ENCODE measurements at places on chromosomes 6 and 20.

DNA sequence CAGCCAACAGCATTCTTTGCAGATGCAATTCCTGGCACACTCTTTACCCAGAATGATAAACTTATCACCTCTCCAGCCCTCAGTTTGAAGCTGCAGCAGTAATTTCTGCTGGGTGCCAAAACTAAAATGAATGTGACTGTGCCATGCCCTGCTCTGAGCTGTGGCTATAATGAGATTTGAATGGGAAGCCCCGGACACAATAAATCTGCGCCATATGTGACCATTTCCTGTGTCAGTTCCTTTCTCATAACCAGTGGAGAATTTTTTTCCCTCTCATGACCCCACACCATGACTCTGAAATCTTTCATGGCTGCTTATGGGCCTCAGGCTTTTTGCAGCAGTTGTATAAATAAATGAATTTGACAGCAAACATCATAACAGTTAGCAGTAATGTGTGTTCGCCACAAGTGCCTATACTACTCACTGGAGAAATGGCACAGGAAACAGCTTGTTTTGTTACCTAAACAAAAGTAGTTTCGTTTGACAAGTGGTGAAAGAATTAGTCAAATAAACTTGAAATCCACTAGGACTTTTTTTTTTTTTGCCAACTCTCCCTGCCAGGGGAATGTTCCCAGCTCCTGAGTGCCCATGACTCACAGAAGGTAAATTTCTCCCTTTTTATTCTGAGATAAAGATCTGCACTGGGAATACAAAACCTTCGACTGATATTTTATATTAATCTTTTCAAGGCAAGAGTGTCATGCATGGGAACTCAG lies 408.4 kb downstream of the PKHD1 start:
- no peak for DNase-seq

DNA sequence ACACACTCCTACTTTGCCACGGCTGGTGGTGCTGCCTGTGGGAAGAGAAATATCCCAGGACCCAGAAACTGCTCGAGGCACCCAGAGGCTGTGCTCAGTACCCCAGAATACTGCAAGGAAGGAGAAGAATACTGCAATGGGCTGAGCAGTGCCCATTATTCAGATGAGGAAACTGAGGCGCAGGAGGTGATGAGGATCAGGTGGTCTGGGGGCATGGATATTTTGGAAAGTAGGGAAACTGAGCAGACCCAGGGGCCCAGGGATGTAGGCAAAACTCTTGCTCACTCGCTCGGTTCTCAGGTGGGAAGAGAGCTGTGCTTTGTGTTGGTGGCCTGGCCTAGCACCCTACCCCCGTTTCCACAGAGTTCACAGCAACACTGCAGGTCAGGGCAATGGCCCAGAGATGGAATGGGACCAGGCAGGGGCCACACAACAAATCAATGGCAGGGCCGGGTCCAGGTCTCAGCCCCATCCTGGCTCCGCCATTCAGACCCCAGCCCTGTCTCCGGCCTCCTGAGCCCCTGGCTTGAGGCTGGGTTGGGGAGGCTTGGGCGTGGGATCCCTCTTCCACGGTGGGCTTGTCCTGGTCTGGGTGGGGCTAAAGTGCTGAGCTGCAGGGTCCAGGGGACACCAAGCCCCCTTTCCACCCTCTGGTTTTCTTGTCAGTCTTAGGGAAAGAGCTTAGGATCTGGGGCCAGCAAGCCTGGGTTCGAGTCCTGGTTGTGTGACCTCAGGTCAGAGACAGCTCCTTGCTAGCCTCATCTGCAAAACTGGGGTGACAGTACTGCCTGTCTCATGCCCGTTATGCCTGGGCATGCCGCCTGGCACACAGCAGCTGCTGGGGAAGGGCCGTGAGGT lies 33.9 kb downstream of the SUN5 start:
- DNase-seq: no peak

- no peak for DNase-seq
Observed at GRCh38 chr6:6783721-6784120, 195.2 kb downstream of the LY86 start.

- no peak for DNase-seq
Observed at GRCh38 chr6:16064671-16065072, 64.2 kb upstream of the MYLIP start.

DNA sequence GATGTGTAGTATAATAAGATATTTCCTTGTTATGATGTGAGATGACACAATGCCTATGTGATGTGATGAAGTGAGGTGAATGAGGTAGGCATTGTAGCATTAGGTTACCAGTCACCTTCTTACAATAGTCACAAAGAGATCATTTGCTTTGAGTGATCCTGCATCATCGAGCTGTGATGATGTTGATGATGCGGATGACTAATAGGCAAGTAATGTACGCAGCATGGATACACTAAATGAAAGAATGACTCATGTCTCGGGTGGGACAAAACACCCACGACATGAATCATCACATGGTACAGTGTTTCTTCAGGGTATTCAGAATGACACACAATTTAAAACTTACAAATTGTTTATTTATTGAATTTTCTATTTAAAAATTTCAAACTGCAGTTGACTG lies 806.3 kb upstream of the GJE1 start:
- no peak for DNase-seq

- DNase-seq: no peak
Observed at GRCh38 chr6:21931641-21932335, 338.2 kb downstream of the SOX4 start.

GRCh38 chr20:17520583-17520982 lies 10.6 kb downstream of the BFSP1 start:
- DNase-seq: no peak

DNA sequence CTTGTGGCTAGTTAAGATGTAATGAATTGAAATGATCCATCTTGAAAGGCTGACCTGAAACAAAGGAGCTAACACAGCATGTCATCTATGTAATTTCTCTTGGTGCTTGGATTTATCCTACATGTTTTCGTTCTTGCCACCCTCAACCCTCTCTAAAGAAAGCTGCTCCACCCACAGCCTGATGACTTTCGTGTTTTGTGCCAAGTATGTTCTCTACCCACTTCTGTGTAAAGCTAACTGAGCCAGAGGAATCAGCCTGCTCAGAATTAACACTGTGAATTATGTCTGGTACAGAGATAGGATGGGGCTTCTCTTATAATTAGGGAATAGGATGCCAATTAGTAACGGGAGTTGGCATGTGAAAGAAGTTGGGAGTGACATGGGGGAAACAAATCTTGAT lies 67.9 kb upstream of the MLIP start:
- DNase-seq: no peak

- DNase-seq: no peak
Observed at GRCh38 chr20:39376788-39377187, 414.6 kb downstream of the DHX35 start.

DNA sequence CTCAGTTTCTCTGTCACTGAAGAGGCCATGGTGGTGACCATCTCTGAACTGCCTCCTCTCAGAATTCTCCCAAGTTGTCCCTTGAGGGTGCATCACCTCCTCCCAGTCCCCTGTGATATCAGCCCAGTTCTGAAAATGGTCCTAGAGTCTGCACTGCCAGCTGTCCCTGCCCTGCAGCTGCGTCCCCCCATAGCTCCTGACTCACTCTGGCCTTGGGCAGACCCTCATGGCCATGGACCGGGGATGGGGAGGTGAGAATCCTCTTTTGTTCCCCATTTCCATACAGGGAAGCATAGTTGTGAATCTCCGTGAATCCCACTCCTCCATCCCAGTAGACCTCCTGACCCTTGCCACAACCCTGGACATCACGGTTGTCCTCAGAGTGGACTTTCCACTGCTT lies 4.5 kb downstream of the ETV7 start:
- DNase-seq: no peak

DNA sequence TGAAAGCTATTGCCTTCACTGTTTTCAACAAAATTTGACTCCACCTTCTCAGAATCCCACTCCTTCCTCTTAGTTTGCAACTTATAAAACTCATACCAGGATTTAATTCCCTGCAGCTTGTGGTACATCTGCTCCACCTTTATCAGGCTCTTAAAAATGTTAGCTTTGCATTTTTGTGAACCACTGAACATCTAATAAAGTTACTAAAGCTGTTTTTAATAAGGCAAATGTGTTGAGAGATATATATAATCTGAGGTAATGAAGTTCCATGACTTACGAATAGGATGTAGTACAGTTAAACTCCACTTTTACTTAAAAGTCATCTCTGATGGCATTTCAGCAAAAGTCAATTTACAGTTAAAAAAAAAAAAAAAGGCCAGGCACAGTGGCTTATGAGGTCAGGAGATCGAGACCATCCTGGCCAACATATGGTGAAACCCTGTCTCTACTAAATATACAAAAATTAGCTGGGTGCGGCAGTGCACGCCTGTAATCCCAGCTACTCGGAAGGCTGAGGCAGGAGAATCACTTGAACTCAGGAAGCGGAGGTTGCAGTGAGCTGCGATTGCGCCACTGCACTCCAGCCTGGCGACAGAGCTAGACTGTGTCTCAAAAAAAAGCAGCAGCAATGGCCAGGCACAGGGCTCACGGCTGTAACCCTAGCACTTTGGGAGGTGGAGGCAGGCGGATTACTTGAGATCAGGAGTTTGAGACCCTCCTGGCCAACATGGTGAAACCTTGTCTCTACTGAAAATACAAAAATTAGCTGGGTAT lies 106.2 kb downstream of the KIF13A start:
- no peak for DNase-seq

- DNase-seq: no peak
Observed at GRCh38 chr6:147769496-147770087, 261.1 kb downstream of the SAMD5 start.

GRCh38 chr6:163620101-163620500 lies 205.6 kb downstream of the QKI start:
- DNase-seq: no peak

GRCh38 chr6:13300643-13301590 lies 27.4 kb downstream of the TBC1D7 start:
- no peak for DNase-seq

DNA sequence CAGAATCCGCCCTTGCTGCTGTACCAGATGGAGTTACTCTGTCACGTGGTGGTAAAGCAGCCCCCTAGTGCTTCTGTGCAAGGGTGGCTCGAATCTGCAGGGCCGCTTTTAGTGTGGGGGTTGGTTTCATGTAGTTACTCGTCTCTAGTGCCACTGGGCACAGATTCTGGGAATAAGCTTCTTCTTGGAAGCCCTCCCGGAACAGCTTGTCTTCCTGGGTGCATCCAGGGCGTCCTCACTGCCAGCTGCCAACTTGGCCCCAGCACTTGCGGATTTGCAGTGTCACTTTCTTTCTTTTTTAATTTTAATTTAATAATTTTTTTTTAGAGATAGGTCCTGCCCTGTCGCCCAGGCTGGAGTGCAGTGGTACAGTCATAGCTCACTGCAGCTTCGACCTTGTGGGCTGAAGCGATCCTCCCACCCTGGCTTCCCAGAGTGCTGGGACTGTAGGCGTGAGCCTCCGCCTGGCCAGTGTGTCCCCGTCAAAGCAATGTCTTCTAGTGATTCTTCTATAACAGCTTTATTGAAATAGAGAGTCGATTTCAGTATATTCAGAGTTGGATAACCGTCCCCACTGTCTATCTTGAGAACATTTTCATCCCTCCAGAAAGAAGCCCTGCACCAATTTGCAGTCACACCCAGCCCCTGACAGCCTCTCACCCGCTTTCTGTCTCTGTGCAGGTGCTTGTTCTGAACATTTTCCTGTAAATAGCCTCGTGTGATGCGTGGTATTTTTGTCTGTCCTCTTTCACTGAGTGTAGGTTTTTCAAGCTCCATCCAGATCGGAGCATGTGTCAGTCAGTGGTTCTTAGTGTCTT lies 25.9 kb downstream of the PYGB start:
- no peak for DNase-seq

DNA sequence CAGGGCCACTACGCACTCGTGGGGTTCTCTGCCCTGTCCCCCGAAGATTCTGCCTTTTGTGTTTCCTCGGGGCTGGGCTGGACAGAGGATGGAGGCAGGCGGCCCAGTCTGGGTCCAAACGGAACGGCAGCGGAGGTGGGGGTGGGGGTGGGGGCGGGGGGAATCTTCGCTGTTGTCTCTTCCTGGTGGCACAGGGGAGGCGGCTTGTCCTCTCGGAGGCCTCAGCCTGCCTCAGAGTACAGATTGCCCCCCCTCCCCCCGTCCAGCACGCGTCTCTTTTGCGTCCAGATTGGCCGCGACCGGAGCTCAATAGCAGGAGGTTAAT lies 1.4 kb upstream of the INSM1 start:
- no peak for DNase-seq

DNA sequence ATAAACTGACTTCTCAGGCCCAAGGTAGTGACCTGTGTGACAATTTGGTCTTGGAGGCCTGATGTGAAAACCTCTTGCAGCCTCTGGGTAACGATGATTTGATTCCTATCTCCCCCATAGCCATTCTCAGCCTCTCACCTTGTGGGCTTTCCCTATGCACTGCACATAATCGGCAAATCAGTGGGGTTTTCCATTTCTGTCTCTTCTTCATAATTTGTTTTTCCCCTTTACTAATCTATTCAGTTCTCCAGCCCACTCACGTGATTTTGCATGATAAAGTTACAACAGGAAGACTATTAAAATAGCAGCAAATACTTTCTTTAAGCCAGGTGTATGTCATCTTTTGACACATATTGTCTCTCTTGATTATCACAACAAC lies 893.7 kb downstream of the TFAP2A start:
- DNase-seq: no peak

DNA sequence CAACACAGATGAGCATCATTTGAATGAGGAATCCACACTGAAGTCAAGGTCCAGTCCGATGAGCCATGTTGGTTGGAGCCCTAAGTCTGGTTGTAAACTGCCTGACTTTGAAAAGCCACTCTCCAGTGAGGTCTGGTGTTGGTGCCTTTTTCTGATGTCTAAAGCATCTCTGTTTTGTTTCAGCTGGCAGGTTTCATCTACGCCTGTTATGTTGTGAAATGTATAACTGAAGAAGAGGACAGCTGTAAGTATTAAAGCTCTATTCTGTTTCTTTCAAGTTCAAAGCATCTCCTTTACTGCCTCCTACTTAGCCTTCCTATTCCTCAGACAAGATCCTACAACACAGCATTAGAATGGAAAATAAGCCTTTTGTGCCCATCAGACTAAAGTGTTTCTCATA lies 171.1 kb upstream of the RNF217 start:
- no peak for DNase-seq

GRCh38 chr6:13649393-13649792 lies 34.3 kb downstream of the NOL7 start:
- DNase-seq: no peak

GRCh38 chr6:82554666-82555065 lies 191.0 kb downstream of the TPBG start:
- no peak for DNase-seq
